ENCODE measurements at places on chromosomes 5 and 9.

DNA sequence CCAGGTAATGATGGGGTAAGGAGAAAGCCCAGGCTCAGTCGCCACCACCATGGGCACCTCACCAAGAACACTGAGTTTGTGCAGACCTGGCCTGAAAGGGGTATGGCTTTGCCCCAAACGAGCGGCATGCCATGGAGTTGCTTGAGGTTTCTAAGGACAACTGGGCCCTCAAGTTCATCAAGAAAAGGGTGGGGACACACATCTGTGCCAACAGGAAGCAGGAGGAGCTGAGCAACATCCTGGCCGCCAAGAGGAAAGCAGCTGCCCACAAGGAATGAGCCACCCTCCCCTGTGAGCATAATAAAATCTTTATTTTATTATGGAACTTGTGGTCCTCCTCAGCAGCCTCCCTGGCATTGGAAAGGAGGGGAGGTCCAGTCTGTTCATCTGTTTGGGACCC is 23.8 kb downstream of the CD14 start:
- DNase-seq, result no peak

DNA sequence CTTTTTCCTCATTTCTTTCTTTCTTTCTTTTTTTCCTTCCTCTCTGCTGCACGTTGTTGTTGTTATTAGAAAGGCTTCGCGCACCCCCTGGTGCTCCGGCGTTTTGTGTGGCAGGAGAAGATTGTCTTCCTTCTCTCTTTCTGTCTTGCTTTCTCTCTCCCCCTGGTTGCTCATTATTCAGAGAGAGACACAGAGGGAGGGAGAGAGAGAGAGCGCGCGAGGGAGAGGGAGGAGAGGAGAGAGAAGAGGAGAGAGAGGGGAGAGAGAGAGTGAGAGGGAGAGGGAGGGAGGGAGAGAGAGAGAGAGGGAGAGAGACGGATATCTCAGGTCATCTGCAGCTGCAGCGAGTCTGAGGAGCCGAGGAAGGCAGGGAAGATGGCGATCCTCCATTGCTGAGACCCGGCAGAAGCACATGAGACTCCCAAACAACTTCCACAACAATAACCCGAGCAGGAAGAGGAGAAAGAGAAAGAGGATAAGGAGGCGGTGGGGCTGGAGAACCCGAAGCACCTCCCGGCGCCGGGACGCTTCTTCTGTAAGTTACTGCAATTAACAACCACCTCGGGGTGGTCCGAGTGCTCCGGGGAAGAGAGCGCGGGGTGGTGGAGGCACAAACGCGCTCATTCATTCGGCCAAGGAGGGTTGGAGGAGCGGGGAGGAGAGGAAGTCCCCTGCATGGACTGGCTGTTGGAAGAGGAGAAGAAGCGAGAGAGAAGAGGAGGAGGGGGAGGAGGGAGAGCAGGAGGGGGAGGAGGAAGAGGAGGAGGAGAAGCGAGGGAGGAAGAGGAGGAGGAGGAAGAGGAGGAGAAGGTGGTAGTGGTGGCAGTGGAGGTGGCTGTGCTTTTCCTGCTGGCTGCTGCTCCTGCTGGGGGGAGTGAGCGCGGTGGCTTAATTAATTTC is at the start of gene ZNF462:
Gene ZNF462 (plus strand): TSS at position 346 of the 900 bp plus-strand sequence. CDS start 60,218 bp downstream, outside the sequence.
- peak; percentile 83 for DNase-seq

GRCh38 chr5:159343295-159344094 is 13.2 kb upstream of the IL12B start:
- DNase-seq, result no peak

- no peak for DNase-seq
These were observed 27.2 kb upstream of the ZFR start for GRCh38 chr5:32471784-32472183.

DNA sequence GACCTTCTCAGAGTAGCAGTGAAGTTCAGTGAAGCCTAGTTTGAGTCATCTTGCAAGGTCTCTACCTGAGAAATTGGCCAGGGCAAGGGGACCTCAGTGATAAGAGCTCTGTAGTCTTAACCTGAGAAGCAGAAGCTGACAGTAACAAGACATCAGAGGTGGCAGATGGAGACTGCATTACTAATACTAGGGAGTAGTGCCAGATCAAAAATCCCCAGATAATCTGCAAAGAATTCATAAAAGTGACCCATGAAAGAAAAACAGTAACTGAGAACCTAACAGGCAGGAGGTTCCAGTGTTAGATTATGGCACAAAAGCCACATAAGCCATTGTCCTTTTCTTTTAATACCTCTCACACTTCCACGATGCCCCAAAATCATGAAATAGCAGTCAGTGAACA is 175.5 kb downstream of the MUSK start:
- no peak for DNase-seq

Measured in fibroblast of skin of abdomen (primary cell).